ENCODE measurements at places on chromosomes 1 and 21.

DNA sequence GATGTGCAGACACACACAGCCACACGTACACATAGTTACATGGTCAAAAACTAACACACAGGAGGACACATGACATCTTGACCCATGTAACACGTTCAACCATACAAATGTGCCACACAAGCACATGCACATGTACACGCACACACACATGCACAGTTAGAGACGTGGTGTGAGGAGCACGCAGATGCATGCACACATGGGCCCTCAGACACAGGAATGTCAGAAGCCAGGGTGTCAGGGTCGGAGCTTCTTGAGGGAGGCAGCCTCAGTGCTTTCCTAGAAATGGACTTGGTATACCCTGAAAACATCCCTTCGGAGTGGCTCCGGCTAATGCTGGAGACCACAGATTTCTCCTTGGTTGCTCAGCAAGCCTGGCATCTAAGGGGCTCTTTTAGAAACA, 114.3 kb downstream of the DMRTB1 start:
- no peak for DNase-seq

DNA sequence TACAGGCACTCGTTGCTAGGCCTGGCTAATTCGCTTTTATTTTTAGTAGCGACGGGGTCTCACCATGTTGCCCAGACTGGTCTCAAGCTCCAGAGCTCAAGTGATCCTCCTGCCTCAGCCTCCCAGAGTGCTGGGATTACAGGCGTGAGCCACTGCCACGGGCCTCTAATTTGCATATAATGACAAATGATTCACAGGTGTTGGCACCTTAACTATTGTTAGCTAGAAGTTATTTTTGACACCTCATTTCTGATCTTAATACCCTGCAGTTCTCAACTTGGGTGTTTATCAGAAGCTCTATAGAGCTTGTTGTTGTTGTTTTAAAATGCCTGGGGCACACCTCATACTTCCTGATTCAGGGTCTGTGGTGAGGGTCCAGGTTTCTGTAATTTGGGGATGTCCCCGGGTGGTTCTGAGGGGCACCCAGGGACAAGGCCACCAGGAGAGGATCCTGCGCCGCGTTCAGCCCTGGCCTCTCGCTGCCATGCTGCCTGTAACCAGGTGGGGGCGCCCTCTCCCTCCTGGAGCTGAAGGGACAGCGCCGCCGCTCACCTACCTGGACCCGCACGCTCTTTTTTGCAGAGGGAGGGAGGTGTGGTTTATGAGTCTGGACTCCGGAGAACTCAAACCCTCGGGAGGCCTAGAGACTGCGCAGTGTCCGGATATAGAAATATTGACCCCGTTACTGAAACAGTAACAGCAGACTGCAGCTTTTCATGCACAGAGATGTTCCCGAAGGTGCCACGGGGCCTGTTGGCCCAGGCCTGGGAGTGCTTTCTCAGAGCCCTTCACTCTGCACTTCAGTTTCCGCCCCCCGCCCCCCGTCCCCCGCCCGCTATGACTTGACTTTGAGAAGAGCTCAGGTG, 23.0 kb upstream of the NEK2 start:
- DNase-seq: peak; percentile 63

DNA sequence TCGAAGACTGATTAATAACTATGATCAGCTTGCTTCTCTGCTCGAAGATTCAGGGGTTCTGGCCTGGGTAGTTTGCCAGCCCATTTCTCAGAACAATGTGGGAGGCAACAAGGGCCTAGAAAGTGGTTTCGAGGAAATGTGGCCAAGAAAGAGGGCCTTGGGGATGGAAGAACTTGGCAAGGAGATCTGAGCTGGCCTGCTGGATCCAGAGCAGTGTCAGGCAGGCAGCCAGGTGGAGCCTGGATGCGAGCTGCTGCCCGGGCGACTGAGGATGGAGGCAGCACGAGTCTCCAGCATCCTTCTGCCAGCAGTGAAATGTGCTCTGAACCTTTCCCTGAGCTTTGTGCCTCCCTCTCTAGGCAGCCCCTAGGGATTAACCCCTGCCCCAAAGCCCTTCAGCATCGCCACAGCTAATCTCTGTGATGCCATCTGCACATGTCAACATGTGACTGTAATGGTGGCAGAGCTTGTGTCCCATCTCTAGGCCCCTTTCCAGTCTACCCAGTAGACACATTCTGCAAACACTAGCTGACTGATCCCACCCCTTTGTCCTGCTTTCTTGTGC, 61.0 kb upstream of the NEK2 start:
- DNase-seq: no peak

DNA sequence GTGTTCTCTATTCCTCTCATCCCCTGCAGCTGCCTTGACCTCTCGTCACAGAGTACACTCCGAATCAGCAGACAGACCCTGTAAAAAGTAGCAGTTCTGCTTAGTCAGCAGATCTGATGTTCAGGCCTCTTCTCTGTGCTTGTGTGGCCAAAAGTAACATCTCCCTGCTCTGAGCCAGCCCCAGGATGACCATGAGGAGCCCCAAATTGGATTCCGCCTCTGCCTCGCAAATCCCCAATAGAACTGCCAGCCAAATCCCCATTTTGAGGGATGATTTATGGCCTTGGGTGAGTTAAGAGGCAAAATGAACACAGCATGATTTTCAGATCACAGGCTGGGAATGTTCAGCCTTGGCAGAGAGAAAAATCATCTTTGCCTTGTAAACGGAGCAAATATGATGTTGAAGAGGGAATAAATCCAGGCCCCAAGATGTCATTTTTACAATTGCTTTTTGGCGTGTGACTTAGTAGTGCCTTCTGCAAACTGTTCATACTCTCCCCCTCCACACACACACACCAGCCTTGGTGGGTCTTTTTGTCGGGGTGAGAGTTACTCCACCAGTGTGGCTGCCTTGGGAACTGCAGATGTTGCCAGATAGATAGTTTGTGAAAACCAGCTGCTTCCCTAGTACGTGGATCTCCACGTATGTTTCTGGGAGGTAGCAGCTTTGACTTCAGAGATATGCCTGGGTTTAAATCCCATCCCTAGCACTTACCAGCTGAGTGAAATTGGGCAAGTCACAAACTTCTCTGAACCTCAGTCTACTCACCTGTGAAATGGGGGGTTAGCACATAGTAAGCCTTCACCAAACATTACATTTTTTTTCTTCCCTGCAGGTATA, 77.8 kb downstream of the MAN1C1 start:
- DNase-seq: no peak

DNA sequence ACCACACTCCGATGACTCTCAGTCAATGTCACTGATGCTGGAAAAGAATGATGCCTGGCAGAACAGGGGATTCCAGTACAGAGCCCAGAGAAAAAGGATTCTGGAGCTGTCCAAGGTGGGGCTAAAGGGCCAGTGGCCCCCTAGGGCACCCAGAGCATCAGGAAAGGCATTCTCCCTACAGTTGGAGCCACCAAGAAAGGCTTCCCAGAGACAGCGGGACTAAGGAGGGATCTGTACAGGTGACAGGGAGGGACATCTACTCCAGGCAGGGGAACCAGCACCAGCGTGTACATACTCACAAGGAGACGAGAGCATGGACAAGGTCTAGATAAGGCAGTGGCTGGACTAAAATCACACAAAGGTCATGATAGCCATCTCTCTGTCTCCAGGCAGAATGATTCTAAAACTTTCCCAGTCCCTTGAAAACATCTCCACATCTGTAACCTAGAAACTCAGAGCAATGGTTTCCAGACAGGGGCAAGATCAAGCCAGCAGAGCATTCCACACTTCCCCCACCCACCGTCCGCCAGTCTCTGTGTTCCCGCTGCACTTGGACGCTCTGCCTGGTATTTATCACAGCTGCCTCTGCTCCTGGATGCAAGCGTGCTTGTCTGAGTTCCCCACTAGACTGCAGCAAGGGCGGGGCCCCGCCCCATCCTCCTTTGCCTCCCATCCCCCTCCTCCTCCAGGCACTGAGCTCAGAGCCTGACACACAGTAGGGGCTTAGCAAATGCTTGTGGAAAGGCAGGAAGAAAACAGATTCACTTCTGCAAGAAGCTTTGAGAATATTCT, 111.6 kb upstream of the ZC3H12A start:
- no peak for DNase-seq

DNA sequence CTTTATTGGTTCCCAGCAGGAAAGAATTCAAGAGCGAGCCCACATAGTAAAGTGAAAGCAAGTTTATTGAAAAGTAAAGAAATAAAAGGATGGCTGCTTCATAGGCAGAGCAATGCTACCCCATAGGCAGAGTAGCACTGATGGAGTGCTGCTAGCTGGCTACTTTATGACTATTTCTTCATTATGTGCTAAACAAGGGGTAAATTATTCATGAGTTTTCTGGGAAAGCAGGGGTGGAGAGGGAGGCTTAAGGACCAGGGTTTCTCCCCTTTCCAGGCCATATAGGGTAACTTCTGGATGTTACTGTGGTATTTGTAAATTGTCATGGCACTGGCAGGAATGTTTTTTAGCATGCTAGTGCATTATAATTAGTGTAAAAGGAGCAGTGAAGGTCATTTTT, 1271.4 kb downstream of the KCNT2 start:
- DNase-seq: no peak

DNA sequence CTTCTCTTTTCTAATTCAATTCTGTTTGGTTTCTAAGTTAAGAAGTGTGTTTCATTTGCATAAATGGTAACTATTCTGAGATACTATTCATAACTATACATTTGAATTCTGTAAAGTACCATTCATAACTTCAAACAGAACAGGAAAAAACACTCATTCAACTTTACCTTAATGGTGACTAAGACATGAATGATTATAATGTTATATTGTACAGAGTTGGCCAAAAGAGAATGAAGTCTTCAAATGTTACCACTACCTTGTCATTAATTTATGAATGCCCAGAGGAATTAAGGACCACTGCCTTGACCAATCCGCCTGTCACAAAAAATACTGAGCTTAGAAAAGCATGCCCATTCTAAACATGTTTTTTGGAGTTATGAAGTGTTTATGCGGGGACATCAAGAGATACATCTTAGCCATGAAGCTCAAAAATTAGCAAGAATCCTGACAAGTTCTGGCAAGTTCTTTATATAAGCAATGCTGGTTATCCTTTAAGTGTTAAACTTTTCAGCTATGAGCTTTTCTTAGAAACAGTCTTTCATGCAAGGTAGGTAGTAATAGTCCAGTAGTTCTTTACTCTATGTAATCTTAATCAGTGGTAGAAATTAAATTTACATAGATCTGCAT, 7.9 kb downstream of the WASF2 start:
- DNase-seq: no peak

GRCh38 chr1:177239792-177240191, 69.0 kb downstream of the BRINP2 start:
- no peak for DNase-seq

DNA sequence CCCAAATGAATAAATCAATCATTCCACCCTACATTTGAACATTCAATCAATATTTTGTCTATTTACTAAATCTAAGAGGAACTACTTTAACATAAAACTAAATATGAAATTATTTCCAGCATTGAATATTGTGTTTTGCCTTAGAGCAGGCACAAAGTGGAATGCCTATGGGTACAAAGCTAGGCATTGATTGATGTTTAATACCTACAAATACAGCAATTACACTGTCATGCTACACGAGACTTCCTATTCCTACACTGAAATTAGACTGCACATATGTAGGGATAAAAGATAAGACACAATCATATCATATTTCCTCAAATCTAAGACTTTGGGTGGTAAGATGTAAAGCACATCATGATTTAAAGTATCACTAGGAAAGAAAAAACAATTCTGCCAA, 12.9 kb upstream of the ERG start:
- no peak for DNase-seq

DNA sequence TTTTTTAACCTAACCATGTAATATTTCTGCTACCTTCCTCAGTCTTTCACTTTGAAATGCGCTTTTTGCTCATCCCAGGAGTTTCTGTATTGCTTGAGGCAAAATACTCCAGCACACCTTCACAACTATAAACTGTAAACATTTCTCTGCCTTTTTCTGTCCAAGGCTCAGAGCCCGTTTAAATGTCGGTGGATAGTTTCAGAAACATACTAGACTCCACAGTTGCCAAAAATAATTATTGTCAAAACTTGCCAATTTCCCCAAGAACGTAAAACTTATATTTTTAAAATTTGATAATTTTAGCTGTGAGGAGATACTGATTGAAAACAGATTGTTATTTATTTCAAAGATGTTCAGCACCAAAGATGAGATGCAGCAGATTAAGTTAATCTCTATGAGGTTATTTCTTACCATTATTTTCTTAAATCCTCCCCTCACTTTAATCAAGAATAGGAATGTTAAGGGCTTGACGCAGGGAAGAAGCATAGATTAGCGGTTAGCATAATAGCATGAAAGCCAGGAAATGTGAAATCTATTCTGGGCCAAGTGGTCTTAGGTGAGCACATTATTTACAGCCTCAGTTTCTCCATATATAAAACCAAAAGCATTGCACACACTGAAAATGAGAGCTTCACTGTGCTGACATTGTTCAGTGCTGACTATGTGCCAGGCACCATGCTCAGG, 91.5 kb upstream of the ESRRG start:
- no peak for DNase-seq

GRCh38 chr1:203401199-203401877, 50.4 kb upstream of the FMOD start:
- no peak for DNase-seq

GRCh38 chr1:76876655-76877395, 9.5 kb downstream of the ST6GALNAC5 start:
- no peak for DNase-seq

DNA sequence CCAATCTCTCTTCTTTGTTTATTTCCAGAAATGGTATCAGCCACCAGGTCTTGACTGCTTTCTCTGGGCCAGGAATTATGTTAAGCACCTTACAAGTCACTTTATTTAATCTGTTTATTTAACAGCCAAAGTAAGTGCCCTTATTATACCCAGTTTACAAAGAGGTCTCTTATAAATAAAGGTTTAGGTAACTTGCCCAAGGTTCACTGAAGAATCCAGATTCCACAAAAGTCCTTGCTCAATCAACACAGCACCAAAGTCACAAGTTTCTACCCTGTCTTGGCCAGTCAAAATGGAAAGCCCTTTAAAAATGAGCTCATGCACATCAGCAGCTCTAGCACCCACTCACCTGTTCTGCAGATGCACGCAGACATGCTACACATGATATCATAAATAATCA, 28.0 kb upstream of the ATP1A1 start:
- no peak for DNase-seq

DNA sequence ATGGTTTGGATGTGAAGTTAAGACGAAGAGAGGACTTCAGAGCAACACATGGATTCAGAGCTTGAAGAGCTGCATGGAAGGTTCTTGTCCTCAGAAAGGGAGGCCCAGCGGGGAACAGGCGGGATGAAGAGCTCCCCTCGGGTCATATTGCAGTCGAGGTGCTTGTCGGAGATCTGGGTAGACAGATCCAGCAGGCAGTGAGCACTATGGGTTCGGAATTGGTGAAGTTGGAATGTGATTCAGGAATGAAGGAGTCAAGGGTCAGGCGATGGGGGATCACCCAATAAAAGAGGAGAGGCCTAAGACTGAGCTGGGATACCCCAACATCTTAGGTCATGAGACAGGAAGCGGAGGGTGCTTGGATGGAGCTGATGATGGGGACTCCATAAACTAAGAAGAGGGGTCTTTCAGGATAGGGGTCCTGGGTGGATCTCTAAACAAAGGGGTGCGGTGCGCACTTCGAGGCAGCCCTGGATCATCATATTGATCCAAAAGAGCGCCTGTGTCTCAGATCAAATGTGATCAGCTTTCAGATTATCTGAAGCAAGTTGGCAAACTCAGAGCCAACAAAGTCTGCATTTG, 176.3 kb upstream of the VAMP3 start:
- no peak for DNase-seq

- no peak for DNase-seq
Observed at GRCh38 chr1:68308034-68308433, 75.7 kb upstream of the WLS start.

GRCh38 chr1:50666849-50667248, 243.6 kb upstream of the DMRTA2 start:
- DNase-seq: no peak
